Esophagus squamous epithelium (tissue), 5 donors: ENCODE measurements at places on chromosomes 16 and 17. TPM values are rescaled to one million over a fixed set of nuclear protein-coding genes. Genes with fewer than 3 reads are reported as not detected.

DNA sequence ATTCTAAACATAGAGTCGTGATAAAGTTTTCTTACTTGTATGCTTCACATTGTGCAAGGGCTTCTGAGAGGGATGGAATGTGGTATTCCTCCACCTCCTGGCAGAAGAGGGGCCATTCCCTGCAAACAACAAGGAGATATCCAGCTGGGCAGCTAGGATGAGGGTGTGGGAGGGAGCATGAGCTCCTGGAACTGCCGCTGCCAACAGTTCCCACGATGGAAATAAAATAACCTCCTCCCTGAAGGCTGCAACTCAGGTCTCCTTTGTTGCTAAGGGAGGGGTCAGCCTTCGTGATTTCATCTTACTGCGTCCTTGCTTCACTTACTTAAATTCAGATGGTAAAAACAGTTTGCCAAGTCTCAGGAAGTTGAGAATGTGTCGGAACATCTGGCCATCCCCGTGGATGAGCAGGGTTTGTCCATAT, 15.6 kb downstream of the PLEKHG4 start:
- no peak for DNase-seq

DNA sequence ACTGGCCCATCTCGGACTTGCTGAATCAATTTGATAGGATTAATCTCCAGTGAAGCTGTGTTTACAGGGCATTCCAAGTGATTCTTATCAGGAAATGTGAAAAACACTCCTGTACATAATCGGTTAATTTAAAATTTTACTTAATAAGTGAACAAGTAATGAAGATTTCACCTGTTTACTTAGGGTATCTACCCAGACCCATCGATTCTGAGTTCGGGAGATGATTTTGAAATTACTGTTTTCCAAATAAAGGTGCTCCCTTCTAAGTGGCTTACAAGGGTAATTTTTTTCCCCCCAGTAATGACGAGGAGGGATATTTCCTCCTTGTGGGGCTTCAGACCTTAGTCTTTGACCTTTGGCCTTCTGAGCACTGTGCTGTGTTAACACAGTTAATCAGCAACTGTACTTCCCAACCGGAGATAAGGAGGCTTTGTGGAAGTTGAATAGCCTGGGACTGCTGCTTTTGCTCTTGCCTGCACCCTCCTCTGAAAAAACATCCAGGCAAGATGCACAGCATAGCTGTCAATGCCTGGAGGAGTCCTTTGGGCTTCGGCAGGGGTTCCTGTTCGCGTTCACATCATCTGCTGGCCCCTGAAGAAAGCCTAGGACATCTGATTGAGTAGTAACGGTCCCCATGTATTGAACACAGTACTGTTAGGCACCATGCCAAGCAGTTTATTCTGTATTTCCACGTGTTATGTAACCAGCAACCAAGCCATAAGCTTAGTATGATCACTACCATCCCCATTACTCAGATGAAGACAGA, 1.8 kb downstream of the FAHD1 start:
- no peak for DNase-seq

- no peak for DNase-seq
These were observed 17.6 kb downstream of the APPBP2 start for GRCh38 chr17:60508384-60508980.

DNA sequence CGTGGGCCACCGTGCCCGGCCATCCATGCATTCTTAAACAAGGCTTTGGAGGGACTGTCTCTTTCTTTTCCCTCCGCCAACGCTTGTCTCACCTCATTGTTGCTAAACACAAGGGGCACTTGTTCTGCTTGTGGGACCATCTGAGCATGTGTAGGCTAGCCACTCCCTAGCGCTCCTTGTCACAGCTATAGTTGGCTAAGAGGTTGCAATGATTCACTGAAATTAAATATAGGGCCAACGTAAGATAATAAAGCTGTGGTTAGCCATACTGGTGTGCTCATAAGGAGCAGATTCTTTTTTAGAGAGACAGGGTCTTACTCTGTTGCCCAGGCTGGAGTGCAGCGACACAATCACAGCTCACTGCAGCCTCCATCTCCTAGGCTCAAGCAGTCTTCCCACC, 41.2 kb downstream of the KIAA0513 start:
- DNase-seq = no peak

DNA sequence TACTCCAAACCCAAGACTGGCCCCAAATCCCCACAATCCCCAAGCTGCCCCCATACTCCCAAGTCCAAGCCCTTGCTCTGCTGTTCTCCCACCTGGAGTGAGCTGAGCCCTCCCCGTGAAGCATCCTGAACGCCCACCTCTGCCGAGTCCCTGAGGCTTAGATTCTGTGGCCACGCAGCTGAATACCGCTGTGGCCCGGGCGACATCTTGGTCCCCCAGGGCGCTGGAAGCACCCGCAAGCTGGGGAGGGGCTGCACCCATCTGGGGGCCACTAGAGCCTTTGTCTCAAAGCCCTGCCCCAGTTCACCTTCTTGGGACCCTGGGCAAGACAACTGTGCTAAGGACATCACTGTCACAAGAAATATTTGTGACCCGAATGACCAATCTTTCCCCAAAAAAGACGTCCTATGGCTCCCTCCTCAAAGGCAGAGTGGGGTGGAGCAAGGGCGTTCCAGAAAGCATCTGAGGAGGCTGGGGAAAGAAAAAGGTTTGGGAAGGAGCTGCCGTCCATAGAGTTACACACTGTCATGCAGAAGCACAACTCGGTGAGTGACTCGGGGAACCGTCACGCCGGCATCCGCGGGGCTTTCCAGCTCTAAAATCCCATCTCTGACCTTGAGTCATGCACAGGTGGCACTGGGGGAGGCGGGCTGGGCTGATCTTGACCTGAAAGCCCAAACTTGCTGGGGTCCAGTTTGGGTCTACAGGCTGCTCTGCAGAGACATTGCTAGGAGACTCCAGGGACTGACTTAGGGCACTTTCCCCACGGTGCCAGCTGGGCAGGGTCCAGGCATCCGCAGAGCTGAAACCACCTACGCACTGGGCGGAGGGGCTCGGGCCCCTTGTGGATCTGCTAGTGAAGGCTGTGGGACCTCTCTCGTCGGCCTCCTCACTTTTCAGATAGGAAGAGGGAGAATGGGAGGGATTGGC, 6.6 kb downstream of the PTX4 start:
- no peak for DNase-seq

- no peak for DNase-seq
These were observed 51.1 kb downstream of the ADAMTS18 start for GRCh38 chr16:77383606-77384187.

GRCh38 chr17:41308251-41308917, 725 bp downstream of the KRTAP16-1 start:
- peak; percentile 41 for DNase-seq

PRAC2 gene
- total RNA-seq = not detected

PLEKHH3 gene
- total RNA-seq = 55.3 TPM

OR3A2 gene
- total RNA-seq = not detected
